ENCODE measurements at places on chromosomes 11 and 22.

GRCh38 chr11:64322925-64323260 lies 5.0 kb downstream of the PRDX5 start:
- no peak for DNase-seq

- no peak for DNase-seq
Measured at GRCh38 chr22:50686794-50687193, 14.2 kb downstream of the SHANK3 start.

DNA sequence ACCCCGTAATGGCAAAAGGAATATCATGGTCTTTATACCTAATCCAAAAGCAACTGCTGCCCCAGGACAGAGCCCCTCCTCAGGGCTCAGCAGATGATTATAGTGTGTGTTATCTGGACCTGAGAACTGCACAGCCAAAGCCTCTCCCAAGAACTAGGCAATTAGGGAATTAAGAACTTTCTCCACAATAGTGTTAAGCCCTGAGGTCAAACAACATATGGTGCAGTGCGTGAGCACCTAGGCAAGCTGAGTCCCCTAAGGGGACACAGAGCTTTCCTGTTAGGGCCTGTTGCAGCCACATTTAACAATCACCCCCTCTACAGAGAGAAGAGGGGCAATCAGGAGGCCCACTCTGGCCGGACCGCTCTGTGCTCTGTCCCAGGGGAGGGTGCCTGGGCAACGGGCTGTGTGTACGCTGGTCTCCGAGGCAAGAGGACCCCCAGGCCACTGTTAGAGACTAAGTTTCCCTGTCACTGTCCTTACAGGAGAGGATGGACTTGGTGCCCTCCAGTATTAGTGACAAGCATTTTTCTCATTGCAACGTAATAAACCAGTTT lies 1.4 kb upstream of the KCNJ5 start:
- no peak for DNase-seq

GRCh38 chr11:68343761-68344256 lies 31.4 kb downstream of the LRP5 start:
- DNase-seq, result no peak

GRCh38 chr11:45082744-45083543 lies 63.5 kb upstream of the PRDM11 start:
- DNase-seq, result no peak

GRCh38 chr22:17861909-17862308 lies 87.6 kb upstream of the BID start:
- DNase-seq, result no peak

DNA sequence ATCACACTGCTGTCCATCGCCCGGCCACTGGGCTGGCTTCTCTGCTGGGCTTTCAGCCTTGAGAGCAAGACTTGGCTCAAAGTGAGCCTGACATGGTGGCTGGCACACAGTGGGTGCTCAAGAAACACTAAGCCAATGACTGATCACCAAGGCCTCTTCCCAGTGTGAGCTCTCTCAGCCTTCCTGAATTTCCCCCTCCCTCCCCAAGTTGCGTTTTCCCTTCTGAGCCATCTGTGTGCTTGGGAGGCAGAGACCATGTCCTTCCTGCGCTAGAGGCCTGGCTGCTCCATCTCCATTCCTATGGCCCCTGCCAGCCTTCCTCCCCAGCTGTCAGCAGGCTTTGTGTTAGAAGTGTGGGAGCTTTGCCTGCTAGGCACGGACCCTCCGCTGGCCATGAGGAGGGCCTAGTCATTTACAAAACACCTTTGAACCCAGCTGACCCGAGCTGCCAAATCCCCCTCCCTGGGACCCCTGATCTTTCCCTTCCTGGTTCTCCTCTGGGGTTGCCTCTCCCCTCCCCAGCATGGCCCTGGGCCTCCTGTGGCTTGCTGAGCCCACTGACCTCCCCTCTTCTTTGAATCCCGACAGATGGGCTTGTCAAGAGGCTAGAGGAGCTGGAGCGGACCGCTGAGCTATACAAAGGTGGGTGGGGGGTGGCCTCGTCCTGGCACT lies 13.2 kb downstream of the PICK1 start:
- DNase-seq, result no peak

DNA sequence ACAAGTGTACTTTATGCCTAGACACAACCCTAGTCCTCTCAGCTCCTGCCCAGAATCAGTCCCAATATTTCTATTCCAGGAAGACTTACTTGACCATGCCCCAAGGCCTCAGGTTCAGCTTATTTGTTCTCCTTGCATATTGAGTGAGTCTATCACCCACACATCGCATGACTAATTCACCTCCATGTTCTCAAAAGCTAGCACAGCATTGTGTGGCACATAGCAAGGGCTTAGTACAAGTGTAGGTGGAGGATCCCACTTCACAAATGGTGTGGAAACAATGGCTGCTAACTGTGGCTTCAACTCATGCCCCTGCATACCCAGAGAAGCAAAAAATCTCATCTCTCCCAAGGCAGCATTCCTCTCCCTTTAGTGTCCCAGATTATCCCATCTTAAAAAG lies 602.6 kb upstream of the API5 start:
- DNase-seq, result no peak

- DNase-seq, result peak; percentile 81
Measured at GRCh38 chr11:58524232-58525036, 16.5 kb upstream of the OR5B21 start.

GRCh38 chr22:26905076-26905475 lies 247.7 kb downstream of the MIAT start:
- no peak for DNase-seq

DNA sequence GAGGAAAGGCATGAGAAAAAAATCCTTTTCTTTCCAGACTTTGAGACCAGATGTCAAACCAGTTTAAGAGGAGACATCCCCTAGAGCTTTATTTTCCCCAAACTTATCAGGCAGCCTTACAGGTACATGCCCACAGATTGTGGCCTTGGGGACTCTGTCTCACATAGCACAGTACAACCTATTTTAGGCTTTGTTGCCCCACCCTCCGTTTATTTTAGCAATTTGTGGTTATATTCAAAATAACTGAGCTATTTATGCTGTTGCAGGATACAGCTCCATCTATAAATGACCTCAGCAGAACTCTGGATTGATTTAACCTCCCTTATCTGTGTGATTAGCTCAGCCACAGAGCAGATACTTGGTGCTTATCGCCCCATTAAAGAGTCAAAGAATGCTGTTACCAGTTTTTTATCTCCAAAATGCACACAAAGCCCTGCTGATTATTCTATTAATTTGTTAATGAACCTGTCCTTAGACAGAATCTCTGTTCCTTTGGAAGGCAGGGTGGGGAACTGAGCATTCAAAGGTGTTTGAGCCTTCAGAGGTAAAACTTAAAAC lies 525.2 kb downstream of the OPCML start:
- no peak for DNase-seq

DNA sequence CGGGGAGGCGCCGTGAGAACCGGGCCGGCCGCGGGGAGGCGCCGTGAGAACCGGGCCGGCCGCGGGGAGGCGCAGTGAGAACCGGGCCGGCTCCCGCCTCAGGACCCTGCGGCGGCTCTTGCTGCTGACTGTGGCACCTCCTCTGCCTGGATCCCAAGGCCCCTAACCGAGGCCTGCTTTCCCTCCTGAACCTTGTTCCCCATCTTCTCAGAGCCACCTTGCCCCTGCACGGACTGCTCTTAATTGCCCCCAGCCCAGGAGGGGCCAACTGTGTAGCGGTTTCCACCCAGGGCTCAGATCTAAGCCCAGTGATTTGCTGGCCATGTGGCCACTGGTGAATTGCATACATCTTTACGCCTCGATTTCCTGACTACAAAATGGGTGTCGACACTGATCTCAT lies 112.2 kb upstream of the B3GAT1 start:
- DNase-seq, result no peak

- no peak for DNase-seq
Measured at GRCh38 chr11:19987331-19987801, 172.9 kb downstream of the DBX1 start.

GRCh38 chr11:109237636-109238035 lies 184.4 kb upstream of the C11orf87 start:
- DNase-seq, result no peak

All from AG08396 (cell line).